RPMI7951 (cell line): ENCODE measurements at places on chromosomes 11 and 22. TPM values are rescaled to one million over a fixed set of nuclear protein-coding genes. Genes with fewer than 3 reads are reported as not detected.

Gene UBQLN3
- total RNA-seq: not detected in 2 replicates

Gene OR4D5
- not detected in 2 replicates for total RNA-seq

DNA sequence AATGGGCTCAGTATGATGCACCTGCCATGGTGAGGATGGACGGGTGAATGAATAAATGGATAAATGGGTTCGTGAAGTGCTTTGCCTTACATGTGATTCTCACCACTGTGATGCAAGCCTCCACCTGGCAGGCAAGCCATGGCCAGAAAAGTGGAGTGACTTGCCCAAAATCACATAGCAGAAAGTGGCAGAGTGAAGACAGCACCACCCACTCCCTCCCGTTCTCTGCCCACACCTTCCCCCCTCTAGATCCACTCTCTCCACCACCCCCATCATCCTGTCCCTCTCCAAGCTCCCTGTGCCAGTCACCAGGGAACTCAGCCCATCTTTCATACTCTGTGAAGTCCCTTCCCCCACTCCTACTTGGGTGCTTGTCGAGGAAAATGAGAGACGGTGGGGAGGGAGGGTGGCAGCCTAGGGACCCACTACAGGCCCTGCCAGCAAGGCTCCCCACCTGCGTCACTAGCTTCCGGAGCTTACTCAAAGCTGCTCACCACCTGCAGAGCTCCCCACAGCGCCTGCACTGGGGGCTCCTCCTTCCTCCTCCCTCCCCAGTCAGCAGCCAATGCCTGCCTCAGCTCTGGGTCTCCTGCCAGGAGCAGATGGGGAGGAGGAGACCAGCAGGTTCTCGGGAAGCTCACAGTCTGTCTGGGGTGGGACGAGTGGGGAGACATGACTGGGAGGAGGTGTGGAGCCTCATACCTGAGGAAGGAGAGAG, 82.3 kb downstream of the PDE2A start:
- no peak for DNase-seq

GRCh38 chr11:120031612-120032600, 106.0 kb downstream of the TRIM29 start:
- DNase-seq: no peak

DNA sequence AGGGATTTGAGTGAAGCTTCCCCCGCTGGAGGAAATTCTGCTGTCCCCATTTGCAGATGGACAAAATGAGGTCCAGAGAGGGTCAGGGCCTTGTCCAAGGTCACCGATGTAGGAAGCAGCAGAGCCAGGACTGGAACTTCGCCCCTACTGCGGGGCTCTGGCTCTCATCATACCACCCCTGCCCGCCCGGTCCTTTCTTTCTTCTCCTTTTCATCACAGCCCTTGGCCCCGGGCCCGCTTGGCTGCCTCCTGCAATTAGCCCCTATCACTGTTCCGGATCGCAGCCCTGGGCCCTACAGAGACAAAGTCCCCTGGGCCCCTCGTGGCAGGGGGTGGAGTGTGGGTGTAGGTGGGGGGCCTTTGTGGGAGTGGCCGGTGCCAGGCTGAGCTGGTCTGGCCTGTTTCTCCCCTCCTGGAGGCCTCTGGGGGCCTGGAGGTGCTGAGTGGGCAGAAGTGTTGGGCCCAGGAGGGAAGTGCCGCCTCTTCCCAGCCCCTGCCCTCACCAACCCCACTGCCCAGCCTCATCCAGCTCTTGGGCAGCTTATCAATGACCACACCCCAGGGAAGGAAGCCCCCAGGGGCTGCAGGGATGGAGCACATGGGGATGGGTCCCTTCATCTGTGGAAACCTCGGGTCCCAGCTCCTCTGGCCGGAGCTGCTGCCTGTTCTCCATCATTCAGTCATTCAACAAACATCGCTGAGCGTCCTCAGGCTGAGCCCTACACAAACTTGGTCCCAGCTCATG, 3.4 kb downstream of the EMID1 start:
- no peak for DNase-seq

Gene MOGAT2
- total RNA-seq: not detected in 2 replicates

GRCh38 chr11:73961321-73961720, 10.5 kb downstream of the DNAJB13 start:
- DNase-seq: no peak

DNA sequence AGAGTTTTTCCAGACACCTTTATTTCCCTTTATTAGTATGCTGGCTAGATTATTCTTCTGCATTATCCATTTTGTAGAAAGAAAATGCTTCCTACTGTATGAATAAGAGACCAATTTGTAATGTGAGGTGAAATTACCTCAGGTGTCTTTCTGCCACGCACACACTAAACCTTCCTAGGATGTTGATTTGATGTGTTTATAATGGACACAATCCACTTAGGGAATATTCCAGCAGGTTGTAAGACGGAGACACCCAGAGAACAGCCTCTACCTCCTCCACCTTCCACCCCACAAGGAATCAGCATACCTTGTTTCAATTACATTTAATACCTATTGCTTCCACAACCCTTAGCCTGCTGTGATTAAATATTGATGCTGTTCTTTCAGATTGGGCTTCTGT, 379.1 kb upstream of the KIRREL3 start:
- no peak for DNase-seq

GRCh38 chr22:44755956-44756361, 3.6 kb downstream of the ARHGAP8 start:
- no peak for DNase-seq

Gene CDC42EP2
- 7.0 and 7.1 TPM in 2 replicates for total RNA-seq

DNA sequence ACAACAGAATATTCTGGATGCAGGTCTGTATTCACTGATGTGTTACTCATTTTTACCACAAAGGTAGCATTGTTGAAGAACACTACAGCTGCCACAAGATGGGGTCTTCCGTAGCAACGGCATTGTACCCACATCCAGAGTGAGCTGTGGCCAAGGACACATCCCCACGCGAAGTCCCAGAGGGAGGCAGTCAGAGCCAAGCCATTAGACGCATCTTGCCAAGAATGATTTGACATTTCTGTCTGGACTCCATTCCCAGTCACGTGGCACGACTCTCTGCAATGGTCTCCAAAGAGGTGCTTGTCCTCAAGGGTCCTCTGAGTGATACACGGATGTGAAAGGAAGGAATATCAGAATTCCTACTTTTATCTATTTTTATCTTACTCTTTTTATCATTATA, 15.5 kb downstream of the OPCML start:
- DNase-seq: no peak

- DNase-seq: no peak
Observed at GRCh38 chr22:23073526-23074229, 3.4 kb downstream of the GNAZ start.

DNA sequence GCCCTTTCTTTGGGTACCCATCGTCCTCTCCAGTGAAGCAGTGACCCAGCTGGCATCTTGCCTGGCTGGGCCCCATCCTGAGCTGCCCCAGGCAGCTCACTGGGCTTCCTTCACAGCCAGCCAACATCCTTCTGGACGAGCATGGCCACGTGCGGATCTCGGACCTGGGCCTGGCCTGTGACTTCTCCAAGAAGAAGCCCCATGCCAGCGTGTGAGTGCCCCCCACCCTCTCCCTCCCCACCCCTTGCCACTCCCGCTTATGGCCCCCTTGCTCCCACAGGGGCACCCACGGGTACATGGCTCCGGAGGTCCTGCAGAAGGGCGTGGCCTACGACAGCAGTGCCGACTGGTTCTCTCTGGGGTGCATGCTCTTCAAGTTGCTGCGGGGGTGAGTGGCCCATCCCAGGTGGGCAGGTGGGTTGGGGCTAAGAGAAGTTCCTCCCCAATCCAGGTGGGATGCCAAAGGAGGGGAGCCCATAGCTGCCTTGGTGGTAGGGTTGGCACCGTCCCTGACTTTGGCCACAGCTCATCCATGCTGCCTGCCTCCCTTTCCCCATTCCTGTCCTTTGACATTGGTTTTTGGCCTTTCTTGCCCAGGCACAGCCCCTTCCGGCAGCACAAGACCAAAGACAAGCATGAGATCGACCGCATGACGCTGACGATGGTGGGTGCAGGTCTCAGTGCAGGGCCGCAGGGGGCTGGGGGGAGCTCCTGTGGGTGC, 6.8 kb upstream of the ANKRD13D start:
- DNase-seq: no peak

DNA sequence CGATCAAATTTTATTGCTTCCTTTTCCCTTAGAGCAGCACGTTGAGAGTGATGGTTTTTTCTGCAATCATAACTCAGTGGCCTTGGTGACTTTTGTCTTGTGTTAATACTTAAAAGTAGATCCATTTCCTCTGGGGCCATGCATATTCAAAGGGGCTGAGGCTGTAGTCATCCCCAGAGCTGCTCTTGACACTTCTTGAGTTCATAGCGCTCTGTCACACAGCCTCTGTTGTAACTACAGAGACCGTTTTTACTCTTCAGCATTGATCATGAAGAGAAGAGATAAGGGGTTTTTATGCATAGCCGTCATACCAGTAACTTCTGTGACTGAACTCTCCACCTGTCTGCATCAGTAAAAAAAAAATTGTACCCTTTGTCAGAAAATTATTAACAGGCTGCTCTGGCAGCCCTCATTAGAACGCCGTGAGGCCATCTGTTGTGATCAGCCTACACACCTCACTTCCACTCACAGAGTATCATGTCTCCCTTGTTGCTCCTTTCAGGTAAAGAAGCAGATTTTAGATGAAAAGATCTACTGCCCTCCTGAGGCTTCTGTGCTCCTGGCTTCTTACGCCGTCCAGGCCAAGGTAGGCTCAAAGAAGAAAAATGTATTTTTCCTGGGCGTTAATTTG, 38.4 kb downstream of the NF2 start:
- no peak for DNase-seq

DNA sequence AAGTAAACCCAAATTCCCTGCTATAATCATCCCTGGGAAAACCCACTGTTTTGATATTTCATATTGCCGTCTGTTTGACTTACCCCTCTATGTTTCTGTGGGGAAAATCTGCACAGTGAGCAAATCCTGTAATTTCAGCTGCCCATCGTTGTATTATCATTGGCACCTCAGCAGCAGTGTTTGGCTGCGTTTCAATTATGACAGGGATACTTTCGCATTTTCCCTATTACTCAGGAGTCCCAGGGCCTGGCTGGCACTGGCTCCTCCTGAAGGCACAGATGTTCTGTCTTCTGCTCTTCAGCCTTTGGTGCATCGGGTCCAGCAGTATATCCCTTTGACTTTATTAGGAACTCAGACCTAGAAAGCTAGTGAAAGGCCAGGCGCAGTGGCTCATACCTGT, 12.2 kb upstream of the MMP12 start:
- no peak for DNase-seq

- no peak for DNase-seq
Observed at GRCh38 chr11:134312223-134312622, 19.6 kb upstream of the GLB1L2 start.

GRCh38 chr11:1827095-1827813, 7.5 kb upstream of the SYT8 start:
- peak; percentile 96 for DNase-seq

DNA sequence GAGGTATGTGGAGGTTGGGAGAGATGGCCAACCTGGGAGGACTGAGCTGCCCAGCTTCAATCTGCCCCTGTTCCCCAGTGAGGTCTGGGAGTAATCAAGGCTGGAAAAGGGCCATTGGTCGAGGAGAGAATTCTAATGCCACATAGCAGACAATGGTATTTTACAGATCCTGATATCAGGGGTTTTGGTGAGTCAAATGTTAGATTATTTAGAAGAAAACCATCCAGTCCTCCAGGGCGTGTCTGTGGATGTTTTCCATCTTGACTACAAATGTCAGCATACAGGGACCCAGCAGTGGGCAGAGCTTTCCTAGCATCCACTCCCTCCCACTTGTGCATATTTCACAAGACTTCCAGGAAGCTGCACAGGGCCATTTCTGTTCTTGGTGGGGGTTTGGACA, 107.9 kb downstream of the SCN3B start:
- DNase-seq: peak; percentile 73

DNA sequence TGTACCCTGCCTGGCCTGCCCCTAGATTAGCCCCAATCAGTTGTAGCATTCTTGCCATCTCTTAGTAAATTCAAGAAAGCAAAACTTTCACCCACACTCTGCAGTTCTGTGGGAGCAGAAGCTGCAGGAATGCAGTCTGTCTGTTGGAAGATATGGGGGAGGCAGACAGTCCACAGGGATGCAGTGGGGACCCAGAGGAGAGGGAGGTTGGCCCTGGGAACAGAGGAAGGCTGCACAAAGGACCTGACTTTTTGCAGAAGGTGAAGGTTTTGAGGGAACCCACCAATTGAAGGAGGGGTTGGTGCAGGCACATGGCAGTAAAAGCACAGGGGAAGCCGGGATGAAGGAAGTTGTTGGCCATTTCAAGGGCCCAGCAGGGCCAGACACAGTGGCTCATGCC, 16.5 kb downstream of the SNAP29 start:
- no peak for DNase-seq

- no peak for DNase-seq
Observed at GRCh38 chr11:22787055-22787454, 42.5 kb downstream of the SVIP start.

GRCh38 chr22:30843245-30843644, 125.3 kb downstream of the MORC2 start:
- peak; percentile 60 for DNase-seq

- no peak for DNase-seq
Observed at GRCh38 chr11:108241330-108242037, 18.6 kb downstream of the ATM start.

GRCh38 chr11:108496643-108497256, 1.4 kb downstream of the POGLUT3 start:
- peak; percentile 22 for DNase-seq

Gene C22orf42
- not detected in 2 replicates for total RNA-seq

DNA sequence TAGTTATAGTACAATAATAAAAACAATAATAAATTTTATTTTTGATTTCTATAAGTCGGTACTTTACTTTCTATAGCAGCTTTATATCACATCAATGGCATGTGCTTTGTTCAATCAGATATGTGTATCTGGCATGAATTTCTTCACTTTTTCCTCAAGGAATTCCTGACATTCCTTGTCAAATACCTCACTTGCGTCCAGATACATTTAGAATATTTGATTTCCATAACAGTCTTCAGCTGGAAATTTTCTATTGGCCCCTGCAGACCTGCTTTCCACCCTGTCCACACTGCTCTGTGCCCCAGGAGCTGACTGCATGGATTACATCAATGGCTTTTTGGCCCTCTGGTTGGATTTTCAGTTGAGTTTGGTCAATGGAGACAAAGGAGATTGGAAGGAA, 93.2 kb downstream of the FAR1 start:
- no peak for DNase-seq

DNA sequence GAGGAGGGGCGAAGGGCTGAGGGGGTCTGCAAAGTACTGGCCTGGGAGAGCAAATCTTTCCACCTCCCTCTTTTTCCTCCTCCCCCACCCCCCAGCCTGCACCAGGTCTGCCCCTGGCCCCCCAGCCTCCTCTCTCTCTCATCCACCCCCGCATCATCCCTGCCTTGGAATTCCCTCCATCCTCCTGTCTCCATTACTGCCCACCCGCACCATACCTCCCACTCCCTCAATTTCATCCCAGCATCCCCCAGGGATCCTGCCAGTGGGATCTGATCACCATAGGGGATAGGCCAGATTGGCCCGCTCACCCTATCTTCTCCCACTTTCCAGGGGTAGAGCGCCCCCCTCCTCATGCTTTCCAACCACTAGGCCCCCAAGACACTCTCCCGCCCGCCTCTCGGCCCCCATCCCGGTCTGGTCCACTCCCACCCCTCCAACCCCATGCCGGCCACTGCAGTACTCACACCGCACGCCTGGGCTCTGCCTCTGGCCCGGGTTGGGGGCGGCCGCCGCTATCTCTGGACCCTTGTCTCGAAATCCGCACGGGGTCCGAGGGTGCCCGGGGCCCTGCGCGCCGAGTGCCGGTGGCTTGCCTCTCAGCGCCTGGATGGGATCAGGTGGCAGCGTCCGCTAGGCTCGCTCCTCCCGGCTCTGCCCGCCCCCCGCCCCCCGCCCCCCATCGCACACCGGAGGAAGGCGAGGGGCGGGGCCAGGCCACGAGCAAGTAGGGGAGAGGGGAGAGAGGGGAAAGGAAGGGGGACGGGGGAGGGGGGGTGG, at the start of gene GAL3ST3:
Gene GAL3ST3 (minus strand): TSS at position 615 of the 777 bp plus-strand sequence. CDS start 3,746 bp downstream, outside the sequence.
- no peak for DNase-seq
